ENCODE measurements at places on chromosomes 5 and 9.
A peak's percentile ranks its signal among the peaks of the same experiment; 100 is the strongest.

- no peak for DNase-seq
Measured at GRCh38 chr5:65017636-65018035, 248.9 kb downstream of the CWC27 start.

DNA sequence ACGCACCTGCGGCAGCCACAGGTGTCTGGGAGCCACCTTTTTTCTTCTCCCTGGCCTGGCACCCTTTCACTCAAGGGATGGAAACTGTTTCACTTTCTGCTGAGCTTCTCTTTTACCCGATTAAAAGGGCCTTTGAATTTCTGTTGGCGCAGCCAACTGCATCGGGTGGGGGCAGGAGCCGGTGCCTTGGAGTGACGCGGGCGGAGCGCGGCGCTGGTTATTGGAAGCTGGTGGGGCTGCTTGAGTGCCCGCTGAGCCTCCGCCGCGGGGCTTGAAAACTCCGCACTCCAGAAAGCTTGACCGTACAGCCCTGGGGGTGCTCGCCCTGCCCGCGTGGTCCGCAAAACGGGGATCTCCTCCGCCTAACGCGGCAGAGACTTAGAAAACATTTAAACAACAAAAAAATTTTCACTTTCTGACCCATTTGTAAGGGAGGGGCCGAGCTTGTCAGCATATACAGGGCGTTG lies 52.0 kb upstream of the TJP2 start:
- DNase-seq = peak; percentile 31

GRCh38 chr9:70403166-70403565 lies 11.3 kb downstream of the KLF9 start:
- no peak for DNase-seq

DNA sequence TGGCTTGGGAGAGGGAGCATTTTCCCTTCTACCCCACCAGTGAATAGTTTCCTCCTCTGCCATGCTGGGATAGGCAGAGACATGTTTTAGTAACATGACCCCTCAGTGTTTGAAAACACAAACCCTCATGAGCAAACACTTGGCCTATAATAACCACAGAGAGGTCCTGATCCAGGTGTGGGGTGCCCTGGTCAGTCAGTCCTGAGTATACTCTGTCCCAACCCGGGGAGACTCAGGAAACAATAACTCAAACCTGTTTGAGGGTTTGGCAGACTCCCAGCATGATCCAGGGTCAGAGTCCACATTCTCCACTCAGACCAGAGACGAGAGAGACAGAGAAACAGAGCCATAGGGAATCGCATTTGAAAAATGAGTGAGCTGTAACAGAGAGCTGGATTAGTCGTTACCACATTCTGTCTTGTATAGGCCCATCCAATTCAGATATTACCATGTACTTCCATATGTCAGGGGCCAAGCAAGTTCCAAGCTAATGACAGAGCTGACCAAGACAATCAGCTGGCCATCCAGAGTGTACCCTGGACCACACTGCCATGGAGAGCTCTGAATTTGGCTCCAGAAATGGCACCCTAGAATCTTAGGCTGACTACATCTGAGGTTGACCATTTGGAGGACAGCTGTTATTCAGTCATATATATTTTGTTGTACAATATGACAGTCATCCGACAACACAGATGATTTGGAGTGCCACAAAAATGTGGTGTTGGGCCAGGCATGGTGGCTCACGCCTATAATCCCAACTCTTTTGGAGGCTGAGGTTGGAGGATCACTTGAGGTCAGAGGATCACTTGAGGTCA lies 4.2 kb upstream of the CA9 start:
- DNase-seq = no peak

DNA sequence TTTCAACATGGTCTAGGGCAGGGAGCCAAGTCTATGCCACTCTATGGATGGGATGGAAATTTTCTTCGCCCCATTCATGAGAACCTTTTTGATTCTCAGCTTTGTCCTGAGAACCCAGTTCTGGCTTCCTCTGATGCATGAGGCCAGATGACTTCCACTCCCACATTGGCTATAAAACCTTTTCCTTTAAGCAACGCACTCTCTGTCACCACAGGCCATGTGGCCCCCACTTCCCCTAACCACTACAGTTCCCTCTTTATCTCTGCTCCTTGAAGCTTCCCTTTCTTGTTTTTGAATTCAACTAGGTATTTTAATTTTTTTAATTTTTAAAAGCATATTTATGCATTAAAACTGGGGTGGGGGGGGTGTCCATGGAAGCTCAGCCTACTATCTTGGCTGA lies 401.3 kb downstream of the ENC1 start:
- DNase-seq = no peak

GRCh38 chr9:17988489-17988888 lies 409.6 kb downstream of the SH3GL2 start:
- no peak for DNase-seq

DNA sequence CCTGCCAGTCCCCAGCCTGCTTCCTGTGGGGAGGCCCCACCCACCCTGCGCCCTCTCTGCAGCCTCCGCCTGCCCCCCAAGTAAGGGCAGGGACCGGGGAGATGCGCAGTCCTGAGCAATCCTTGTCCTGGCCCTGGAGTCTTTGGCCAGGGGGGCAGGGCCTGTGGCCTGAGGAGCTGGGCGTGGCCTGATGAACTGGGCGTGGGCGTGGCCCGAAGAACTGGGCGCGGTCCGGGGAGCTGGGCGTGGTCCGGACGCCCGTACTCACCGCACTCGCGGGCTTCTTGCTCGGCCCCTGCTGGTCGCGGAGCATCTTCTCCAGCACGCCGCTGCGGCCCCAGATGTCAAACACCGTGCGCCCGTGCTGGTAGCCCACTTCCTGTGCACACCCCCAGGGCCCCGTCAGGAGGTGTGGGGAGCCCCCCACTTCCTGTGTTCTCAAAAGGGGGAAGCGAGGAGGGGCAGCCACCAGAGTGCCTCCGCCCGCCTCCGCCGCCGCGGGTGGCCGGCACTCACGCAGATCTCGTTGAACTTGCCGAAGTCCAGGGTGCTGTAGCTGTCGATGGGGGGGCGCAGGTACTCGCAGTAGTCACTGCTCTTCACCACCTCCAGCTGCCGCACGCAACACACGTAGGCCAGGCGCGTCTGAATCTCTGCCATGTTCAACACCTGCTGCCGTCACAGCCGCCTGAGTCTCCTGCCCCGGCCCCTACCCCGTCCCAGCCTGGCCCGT lies 2.7 kb upstream of the NSMF start:
- peak; percentile 62 for DNase-seq

DNA sequence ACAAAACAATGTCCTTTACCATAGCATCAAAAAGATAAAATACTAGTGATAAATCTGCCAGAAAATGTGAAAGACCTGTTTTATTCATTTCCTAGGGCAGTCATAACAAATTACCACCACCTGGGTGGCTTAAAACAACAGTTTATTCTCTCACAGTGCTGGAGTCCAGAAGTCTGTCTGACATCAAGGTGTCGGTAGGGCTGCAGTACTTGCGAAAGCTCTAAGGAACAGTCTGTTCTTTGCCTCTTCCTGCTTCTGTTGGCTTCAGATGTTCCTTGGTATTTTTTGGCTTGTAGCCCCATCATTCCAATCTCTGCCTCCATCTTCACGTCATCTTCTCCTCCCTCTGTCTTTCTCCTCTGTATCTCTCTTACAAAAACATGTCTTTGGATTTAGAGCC lies 51.0 kb downstream of the PTPDC1 start:
- no peak for DNase-seq

DNA sequence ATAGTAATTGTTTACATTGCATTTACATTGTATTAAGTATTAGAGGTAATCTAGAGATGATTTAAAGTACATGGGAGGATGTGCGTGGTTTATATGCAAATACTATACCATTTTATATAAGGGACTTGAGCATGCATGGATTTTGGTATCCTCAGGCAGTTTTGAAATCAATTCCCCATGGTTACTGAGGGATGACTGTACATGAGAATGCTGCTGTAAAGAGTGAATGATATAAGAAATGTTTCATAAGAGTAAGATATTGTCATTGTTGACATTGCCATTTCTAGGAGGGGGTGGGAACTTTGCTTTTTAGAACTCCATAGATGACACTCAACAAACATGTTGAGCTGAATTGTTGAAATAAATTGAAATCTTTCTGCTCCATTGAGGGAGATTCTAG lies 185.0 kb downstream of the SEMA6A start:
- DNase-seq = no peak
